Midbrain (tissue), 1 donor: ENCODE measurements at places on chromosomes 16 and 17.

GRCh38 chr16:57284209-57284951 is at the start of gene PLLP:
TSS of gene PLLP (minus strand) at chr16:57284672. CDS start at chr16:57284540, 132 bp downstream.
- peak; percentile 50 for DNase-seq

- DNase-seq = no peak
Observed at GRCh38 chr17:13813347-13814240, 211.9 kb upstream of the HS3ST3A1 start.

GRCh38 chr16:12567602-12568001 is 236.1 kb downstream of the CPPED1 start:
- no peak for DNase-seq

DNA sequence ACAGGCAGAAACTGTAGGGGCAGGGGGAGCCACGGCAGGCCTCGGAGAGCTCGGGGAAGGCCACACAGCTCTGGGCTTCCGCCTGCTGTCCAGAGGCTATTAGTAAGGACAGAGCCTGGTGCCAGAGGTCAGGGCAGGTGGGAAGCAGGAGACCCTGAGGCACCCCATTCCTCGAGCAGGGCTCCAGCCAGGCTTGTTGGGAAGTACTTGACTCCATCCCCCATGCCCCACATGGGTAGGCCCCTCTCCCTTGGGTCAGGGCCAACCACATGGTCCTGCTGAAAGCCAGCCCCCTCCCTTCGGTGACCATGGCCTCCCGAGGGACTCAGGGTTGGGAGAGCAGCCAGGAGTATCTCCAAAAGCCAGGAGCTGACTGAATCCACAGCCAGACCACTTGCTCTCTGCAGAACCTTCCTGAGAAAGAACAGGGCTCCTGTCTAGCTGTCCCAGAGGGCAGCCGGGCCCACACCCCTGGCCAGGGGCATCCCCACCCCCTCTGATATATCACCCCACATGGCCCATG is 17.4 kb upstream of the MPRIP start:
- no peak for DNase-seq

DNA sequence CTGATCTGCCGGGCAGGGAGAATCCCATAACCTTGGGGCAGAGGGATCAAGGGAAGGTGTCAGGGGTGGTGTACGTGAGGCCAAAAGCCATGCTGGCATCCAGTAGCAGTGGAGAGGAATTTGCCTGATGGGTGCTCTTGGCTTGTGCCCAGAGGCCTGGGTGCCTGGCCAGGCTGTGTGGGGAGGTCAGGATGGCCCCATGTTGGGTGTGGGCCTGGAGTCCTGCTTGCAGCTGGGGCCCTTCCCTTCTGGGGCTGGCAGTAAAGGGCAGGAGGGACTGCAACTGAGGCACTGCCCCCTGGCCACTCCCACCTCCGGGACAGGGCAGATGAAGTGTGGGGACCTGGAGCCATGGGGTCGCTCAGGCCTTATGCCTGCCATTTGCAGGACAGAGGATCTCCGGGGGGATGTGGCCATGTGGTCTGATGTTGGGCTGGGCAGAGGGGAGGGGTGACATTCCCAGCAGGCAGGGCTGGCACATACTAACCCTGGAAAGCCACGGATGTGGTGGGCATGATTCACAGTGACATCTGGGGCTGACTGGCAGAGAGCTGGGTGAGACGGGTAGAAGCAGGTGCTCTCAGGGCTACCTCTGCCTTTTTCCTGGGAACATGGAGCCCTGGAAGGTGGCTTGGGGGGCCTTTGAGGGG is 3.5 kb downstream of the FMNL1 start:
- DNase-seq = no peak

DNA sequence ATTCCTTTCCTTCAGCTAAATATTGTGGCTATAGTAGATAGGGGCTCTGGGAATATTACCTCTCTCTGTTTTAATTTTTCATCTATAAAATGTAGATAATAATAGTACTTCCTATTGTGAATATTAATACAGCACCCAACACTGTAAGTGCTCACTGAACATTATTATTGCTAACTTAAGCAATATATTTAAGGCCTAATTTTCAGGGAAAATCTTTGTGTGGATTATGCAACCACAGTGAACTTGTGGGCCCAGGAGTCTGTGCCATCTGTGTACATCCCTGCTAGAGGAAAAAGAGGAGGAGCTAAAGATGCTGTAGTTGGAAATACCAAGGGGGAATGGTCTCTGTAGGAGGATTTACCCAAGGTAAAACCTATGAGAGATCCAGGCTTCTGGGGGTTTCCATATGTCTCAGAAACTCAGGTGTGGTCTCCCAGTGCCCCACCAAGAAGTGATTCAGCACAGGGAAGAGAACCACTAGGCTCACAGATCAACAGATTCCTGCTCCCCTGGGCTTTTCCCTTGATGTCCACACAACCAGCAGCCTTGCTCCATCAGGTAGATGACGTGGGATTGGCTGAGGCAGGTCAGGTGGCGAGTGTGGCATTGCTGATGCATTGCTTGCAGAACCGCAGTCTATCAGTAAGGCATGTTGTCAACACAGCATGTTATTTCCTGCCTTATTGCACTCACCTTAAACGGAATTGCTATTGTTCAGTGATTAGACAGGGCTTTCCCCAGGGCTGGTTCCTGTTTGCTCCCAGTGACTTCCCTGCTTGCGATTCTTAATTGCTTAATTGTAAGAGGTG is 1.6 kb upstream of the N4BP1 start:
- no peak for DNase-seq

- no peak for DNase-seq
Observed at GRCh38 chr17:42673266-42673884, 3.4 kb downstream of the PLEKHH3 start.

GRCh38 chr17:27630607-27631410 is at the start of gene LGALS9:
TSS of gene LGALS9 (plus strand) at chr17:27631188. CDS start at chr17:27631266, 78 bp downstream.
- peak; percentile 7 for DNase-seq

DNA sequence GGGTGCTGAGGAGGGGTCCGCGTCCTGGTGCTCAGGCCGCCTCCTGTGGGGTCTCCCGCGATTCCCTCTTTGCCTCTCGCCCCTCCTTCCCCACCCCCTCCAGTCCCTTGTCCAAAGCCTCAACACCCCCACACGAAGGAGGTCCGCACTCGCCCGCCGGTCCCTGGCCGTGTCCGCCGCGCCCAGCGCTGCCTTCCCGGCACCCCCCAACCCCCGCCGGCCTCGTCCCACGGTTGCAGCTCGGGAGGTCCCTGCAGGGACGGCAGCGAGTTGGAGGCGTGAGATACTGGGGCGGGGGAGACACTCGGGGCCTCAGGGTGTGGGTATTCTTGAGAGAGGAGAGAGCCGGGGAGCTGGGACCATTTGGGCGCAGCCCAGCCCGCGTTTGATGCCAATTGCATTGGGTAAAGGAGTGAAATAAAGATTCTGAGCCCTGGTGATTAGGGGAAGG is 468 bp downstream of the FLYWCH2 start:
- DNase-seq = no peak

GRCh38 chr16:59210955-59211541 is 476.9 kb upstream of the GOT2 start:
- DNase-seq = no peak

- no peak for DNase-seq
Observed at GRCh38 chr17:1186214-1186820, 6.5 kb upstream of the ABR start.

- no peak for DNase-seq
Observed at GRCh38 chr17:69854225-69854780, 220.7 kb upstream of the KCNJ16 start.

GRCh38 chr16:14036889-14037288 is 34.2 kb upstream of the MRTFB start:
- DNase-seq = no peak

DNA sequence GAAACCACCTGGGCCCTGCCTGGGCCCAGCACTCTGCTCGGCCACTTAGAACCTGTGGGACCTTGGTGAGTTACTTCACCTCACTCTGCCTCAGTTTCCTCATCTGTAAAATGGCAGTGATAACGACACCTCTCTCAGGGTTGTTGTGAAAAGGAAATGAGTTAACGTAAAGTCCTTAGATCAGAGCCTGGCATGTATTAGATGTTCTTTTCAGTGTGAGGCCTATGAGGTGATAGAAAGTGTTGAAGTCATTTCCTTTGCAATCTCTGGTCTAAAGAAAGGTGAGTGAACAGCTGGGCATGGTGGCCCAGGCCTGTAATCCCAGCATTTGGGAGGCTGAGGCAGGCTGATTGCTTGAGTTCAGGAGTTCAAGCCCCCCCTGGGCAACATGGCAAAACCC is 51.7 kb upstream of the LGALS9 start:
- DNase-seq = no peak

DNA sequence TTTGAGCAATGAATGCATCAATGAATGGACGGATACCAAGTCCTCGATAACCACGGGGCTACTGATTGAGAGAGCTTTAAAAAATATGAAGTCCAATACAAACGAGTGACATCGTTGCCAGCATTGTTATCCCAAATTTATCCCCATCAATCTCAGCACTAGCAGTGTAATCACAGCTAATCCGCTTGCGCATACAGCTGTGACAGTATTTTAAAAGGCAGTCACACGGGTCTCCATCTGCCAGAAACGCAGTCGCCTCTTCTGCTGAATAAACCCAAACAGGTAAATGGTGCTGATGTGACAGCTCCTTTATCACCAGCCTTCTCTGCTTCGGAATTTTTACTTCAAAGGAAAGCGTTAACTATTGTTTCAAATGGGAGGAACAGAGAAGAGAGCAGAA is 311.1 kb downstream of the XYLT1 start:
- DNase-seq = no peak

GRCh38 chr16:83517398-83517797 is 290.4 kb upstream of the HSBP1 start:
- DNase-seq = no peak

DNA sequence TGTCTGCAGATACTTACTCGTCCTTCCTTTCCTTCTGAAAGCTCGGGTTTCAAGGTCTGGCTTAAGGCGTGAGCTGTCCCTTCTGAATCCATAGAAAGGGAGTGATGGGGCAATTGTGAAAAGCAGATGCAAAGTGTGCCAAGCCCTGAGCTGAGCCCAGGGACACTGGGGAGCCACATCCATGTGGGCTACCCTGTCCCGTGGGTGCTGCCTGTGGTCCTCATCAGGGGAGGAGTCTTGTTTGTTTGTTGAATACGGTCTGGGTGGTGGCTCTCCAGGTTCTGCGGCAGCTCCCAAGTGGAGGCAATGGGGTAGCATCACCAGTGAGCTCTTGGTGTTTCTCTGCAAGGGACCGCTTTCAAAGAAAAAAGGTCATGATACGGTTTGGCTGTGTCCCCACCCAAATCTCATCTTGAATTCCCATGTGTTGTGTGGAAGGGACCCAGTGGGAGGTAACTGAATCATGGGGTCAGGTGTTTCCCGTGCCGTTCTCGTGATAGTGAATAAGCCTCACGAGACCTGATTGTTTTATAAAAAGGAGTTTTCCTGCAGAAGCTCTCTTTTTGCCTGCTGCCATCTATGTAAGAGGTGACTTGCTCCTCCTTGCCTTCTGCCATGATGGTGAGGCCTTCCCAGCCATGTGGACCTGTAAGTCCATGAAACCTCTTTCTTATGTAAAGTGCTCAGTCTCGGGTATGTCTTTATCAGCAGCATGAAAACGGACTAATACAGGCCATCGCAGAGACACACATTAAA is 1.0 kb upstream of the ALG1 start:
- DNase-seq = no peak

- DNase-seq = no peak
Observed at GRCh38 chr17:79473876-79474440, 136.9 kb downstream of the RBFOX3 start.

DNA sequence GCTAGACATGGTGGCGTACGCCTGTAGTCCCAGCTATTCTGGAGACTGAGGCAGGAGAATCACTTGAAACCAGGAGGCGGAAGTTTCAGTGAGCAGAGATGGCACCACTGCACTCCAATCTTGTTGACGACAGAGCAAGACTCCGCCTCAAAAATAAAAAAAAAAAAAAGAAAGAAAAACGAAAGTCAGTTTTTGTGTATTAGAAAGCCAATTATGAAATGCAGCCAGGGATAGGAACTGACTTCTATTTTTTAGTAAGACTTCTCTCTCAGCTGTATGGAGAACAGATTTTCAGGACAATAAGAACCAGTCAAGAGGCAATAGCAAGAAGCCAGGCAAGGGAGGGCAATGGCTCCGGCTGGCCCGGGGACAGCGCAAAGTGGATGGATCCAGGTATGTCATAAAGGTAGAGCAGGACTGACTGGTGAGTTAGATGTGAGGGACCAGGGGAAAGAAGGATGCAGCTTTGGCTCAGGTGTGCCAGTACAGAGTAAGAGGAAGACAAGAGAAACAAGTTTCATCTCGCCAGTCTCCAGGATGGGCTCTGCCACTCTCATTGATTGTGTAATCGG is 12.5 kb upstream of the CCL1 start:
- no peak for DNase-seq

DNA sequence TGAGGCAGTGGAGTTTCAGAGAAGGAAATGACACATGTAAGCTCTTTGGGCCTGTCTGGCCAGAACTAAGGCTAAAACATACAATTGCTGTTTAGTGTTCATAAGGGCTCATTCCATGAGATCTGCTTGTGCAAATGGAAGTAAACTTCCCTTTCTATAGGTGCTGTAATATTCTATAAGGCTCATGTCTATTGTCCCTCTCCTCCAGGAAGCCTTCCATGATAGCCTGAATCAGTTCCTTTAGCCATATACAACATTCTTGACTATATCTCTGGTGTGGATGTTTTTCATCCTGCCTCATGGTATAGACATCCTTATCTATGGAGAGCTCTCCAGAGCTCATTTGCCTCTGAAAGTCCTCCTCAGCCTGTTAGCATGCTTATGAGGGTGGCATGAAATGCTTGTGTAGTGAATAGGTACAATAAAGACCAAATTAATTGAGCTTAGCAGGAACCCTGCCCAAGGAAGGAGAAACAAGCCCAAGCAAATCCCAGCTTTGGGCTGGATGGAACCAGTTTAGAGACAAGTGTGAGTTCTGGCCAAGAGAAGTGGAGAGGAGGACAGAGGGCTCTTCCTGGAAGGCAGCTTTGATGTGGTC is 1.6 kb upstream of the ETV4 start:
- no peak for DNase-seq

DNA sequence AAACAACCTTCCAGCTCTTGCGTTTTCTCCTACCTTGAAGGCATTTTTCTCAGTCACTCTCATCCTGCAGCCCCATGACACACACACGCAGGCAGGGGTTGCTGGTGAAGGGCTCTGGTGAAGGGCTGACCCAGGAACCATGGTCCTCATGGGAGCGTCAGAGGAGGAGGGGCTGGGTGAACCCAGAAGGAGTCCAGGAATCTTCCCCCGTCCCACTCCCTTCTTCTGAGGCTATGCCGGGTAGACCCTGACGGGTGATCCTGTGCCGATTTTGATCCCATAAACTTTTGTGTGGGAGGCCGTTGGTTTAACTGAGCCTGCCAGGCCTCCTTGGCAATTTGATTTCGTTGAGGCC is 278.4 kb upstream of the FOXF1 start:
- DNase-seq = no peak

GRCh38 chr16:49597796-49598195 is 224.2 kb downstream of the C16orf78 start:
- no peak for DNase-seq

DNA sequence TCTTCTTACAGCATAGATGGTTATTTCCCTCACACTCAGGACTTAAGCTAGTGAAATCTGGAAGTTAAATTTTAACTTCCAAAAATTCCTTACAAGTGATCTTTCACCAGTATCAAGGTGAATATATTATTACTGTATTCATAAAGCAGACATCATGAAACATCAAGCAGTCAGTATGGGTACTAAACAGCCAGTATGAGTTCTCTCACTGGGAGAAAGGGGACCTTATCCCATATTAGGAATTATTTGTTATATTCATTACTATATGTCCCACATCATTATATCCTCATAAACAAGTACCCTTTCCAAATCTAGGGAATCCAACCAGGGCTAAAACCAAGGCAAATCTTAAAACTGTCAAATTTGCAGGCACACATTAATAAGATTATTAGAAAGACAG is 15.3 kb downstream of the NUFIP2 start:
- no peak for DNase-seq
